Glutamatergic neuron (in vitro differentiated cells): ENCODE measurements at places on chromosomes 12 and 14. TPM values are rescaled to one million over a fixed set of nuclear protein-coding genes. Genes with fewer than 3 reads are reported as not detected.

SRRM4 gene
- 183 TPM for total RNA-seq

NPAS3 gene
- total RNA-seq, result 2.4 TPM

ESR2 gene
- total RNA-seq, result 0.66 TPM

SLC48A1 gene
- 15.7 TPM for total RNA-seq

TBX3 gene
- 3.0 TPM for total RNA-seq

DTX1 gene
- 4.3 TPM for total RNA-seq

- DNase-seq, result peak; percentile 98
These were observed 25.4 kb downstream of the ZBTB42 start for GRCh38 chr14:104826189-104826860.

GRCh38 chr12:112308652-112309051 is 73.6 kb downstream of the HECTD4 start:
- no peak for DNase-seq

- DNase-seq, result no peak
These were observed 175.3 kb downstream of the KIF26A start for GRCh38 chr14:104313674-104314073.

DNA sequence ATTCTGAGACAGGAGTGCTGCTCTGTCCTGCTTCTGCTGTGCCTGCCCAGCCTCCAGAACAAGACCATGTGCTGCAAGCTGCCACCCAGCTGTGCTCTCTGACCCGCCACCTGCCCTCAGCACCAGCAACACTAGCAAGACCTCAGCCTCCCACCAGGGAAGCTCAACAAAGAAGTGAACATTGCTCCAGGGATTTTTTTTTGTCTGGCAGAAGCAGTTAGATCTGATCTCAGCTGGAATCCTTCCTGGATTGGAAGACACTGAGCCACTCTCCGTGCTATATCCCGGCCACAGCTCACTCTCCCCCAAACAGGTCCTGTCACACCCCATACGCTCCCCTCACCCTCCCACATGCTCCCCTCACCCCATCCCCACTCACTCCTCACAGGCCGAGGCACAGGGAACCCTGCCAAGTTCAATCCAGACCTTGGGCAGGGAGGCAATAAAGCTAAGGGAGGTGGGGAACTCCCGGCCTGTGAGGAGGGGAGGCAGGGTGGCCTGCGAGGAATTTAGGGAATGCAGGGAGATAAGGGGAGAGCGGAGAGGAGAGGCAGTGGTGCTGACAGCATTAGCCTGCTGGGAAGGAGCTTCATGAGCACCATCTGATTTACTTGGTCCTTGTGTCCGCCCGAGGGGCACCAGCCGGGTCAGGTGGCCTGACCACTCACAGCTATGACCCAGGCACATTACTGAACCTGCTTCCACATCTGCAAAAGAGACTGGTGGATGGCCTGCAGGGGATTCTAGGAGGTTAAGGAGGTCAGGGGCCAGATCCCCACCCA is 29.7 kb downstream of the CCDC85C start:
- peak; percentile 81 for DNase-seq

- no peak for DNase-seq
These were observed 34.2 kb downstream of the DHX37 start for GRCh38 chr12:124954771-124955170.

DNA sequence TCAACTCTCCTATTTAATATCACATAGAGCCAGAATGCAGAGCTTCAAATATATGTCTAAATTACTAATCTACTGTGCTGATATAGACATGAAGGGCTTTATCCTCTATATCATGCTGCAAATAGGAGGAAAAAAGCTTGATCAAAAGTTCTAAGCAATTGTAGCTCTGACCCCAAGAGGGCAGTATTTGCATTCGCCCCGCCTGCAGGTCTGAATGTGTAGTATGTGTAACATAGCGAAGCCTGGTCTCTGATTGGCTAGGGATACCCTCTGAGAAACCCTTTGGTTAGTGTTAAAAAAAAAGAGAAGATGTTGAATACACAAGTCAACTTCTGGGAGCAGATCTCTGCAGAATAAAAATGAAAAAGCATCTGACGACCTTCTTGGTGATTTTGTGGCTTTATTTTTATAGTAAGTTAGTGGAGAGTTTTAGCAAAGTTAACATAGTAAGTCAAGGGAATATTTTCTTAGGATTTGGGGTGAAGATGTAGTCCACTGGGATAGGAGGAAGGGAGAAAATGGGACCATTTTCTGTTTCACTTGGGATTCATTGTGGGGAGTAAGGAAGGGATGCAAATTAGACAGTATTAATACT is 151.6 kb upstream of the OR4E1 start:
- DNase-seq, result peak; percentile 46

GRCh38 chr14:36820111-36820709 is 158.6 kb downstream of the PAX9 start:
- no peak for DNase-seq

- DNase-seq, result no peak
These were observed 17.7 kb downstream of the ASB2 start for GRCh38 chr14:93958567-93959238.

GRCh38 chr14:34059925-34060650 is 109.2 kb upstream of the EGLN3 start:
- peak; percentile 68 for DNase-seq

DNA sequence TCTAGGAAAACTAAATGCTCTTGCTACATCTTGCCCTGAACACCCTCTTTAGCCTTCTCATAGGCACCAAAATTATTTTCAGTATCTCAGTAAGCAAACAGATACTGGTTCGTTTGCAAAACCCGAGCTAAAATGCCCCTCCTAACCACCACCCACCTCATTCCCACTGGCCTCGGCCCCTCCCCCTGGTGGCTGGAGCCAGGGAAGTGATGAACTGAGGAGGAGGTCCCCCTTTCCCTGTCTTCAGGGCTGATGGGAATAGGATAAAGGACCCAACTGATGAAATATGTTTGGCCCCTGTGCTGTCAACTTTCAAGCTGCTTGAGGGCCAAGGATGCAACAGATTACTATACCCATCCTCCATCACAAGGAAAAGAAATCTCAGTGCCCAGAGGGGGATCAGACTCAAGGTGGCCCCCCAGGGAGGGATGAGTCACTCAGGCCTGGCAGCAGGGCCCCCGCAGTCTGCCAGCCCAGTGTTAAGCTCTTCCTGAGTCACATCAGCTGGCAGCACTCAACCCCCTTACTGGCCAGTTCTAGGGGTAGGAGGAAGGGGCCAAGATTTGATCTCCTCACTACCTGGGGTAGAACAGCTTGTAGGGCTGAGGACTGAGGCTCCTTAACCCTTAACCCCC is 1.7 kb downstream of the ANKRD52 start:
- peak; percentile 50 for DNase-seq

DNA sequence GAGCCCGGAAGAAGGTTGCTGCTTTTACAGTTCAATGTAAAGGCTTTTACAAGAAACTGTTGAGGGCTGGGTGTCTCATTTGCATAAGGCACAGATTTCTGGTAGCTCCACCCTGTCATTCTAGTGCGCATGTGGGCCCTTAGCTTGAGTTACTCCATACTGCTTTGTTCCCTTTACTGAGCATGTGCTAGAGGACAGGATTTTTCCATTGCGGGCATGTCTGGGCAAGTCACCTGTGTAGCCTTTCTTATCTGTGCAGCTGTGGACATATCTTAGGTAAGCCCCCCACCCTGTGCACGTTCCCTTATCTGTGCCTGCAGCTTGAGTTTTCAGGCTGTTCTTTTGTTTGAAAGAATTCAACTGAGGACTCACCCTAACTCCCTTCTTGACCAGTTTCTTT is 56.2 kb upstream of the ARHGAP5 start:
- no peak for DNase-seq

- DNase-seq, result peak; percentile 9
These were observed 13.2 kb upstream of the KRT80 start for GRCh38 chr12:52204931-52205505.

GRCh38 chr12:97645726-97646125 is 183.1 kb downstream of the RMST start:
- DNase-seq, result no peak

DNA sequence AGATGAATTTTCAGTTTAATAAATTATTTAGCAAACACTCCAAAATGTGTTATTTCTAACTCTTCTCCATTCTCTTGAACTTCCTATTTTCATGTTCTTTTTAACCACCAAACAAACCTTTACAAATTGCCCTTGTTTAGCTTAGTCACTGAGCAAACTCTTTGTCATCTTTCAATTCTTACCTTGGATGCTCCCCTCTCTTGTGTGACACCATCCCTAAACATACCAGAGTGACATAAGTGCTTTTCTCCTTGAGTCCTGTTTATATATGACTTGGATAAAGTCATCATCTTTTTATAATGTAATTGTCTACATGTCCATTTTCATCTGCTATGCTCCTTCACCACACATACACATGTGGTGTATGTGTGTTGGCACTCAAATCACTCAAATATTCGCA is 3.4 kb upstream of the TMEM19 start:
- no peak for DNase-seq

- no peak for DNase-seq
These were observed 26.5 kb upstream of the PLD4 start for GRCh38 chr14:104898195-104898558.

DNA sequence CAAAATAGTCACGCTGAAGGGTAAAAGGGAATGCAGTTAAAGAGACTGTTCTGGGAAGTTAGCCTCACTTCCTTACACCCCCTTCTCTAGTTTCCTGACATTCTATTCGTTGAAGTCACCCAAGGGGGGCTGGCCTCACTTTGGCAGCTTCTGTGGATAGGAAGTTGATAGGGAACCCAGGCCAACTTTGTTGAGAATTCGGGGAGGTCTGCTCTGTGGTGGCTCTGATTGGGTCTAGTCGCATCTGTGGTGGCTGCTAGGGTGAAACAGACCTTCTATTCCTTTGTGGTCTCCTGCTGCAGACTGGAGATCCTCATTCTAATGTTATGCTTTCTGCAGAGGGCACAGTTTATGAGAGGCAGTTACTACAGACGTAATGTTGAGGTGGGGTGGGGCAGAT is 28.8 kb upstream of the GZMB start:
- no peak for DNase-seq

DNA sequence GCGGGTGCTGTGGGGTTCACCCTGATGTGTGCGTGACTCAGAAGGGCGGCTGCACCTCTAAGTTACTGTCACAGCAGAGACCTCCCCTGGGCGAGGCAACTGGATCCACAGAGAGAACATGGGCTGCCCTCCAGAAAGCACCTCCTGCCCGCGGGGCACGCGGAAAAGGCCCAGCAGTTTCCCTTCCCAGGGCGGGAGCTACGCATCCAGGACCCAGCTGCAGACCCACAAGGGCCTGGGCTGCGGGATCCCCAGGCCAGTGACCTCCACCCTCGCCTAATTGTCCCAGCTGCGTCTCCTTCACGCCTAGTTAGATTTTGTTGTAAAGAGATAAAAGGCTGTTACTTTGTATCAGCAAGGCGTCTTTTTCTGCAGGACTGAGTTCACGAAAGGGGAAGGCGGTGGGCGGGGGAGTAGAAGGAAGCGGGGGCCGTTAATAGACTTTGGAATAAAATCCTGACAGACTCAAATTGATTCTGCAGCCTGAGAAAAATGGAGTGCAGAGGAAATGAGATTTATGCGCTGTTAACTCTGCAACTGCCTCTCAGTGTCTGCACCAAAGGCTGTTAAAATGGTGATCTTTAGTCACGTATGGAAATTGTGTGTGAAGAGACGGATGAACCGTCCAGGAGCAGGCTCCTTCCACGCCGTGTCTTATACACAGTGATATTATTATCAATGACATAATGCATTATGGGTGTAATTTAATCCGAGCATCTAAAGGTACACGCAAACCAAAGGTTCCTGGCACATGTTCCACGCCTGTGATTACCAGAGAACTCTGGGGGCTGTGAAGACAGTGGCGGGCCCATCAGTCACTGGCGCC is 65.9 kb upstream of the FBRSL1 start:
- DNase-seq, result peak; percentile 61

DNA sequence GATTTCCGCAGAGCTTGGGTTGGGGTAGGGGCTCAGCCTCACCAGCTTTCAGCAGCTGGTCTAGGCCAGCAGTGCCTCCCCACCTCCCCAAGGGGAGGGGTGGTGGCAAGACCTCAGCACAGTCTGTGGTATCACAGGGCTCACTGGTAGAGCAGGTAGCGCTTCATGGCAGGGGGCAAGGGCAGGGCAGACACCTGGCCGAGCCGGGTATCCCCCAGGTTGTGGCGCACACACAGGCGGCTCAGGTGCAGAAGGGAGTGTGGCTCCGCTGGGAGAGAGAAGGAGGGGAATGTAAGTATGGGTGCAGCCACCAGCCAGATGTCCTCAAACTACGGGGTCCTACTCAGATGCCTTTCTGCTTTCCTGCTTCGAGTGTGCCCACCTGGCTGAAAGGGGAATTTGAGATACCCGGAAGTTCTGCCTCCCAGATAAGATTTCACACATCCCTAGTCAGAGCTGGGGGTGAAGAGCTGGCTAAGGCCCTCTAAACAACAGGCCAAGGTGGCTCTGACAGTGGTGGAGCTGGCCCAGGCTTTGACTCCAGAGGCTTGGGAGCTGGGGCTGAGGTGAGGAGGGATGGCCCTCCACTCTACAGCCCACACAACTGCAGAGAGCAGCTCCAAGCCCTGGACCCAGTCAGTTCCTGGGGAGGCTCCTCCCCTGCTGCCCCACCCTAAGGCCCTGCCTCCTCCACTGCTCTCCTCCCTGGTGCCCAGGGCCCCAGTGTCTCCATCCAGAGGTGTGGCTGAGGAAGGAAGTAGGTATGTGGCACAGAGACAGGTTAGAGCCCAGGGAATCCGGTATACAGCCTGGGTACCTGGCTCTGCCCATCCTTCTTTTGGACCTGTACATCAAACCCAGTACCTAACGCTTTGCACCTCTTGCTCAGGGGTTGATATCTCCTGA is 1.8 kb downstream of the SPSB2 start:
- DNase-seq, result no peak

DNA sequence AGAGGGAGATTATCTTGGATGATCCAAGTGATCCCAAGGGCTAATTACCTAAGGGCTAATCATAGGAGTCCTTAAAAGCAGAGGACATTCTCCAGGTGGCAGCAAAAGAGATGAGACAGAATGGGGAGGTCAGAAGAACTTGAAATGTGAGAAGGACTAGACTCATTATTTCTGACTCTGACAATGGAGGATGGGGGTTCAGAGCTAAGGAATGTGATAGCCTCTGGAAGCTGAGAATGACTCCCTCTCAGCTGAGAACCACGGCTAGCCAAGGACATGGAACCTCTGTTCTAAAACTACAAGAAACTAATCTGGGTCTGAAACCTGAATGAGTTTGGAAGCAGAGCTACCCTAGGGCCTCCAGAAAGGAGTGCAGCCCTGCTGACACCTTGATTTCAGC is 35.6 kb upstream of the ANKS1B start:
- DNase-seq, result no peak

DNA sequence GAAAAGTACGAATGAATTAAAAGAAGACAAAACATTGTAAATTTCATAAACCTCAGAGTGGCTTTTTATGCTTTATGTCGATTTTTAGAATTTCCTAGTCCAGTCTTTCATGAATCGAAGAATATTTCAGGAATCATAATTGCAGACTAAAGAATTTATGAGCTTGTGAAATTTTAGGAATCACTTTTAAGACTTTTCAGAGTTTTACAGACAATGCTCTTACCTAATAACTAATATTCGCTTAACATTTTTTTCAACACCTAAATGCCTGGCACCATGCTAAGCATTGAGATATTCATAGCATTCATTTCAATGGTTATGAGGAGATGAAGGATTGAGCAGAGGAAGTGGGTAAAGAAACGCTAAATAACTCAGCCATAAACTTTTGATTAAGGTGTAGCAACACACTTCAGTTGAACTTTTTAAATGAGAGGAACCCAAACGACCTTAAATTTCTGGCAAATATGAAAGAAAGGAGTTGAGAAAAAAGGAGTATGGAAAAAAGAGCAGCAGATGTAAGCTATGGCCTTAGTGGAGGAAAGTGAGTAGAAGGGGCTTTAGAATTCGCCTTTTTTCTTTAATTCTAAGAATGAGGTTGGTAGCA is 739 bp upstream of the USP44 start:
- no peak for DNase-seq

GRCh38 chr12:6932766-6933165 is 5.0 kb downstream of the ATN1 start:
- no peak for DNase-seq

- DNase-seq, result no peak
These were observed 71.1 kb downstream of the PPP1R36 start for GRCh38 chr14:64620910-64621309.
